ENCODE measurements at places on chromosomes 6 and 20. TPM values are rescaled to one million over a fixed set of nuclear protein-coding genes. Genes with fewer than 3 reads are reported as not detected.

- ATAC-seq, result no peak
Measured at GRCh38 chr6:83354747-83355146, 76.1 kb downstream of the ME1 start.

DNA sequence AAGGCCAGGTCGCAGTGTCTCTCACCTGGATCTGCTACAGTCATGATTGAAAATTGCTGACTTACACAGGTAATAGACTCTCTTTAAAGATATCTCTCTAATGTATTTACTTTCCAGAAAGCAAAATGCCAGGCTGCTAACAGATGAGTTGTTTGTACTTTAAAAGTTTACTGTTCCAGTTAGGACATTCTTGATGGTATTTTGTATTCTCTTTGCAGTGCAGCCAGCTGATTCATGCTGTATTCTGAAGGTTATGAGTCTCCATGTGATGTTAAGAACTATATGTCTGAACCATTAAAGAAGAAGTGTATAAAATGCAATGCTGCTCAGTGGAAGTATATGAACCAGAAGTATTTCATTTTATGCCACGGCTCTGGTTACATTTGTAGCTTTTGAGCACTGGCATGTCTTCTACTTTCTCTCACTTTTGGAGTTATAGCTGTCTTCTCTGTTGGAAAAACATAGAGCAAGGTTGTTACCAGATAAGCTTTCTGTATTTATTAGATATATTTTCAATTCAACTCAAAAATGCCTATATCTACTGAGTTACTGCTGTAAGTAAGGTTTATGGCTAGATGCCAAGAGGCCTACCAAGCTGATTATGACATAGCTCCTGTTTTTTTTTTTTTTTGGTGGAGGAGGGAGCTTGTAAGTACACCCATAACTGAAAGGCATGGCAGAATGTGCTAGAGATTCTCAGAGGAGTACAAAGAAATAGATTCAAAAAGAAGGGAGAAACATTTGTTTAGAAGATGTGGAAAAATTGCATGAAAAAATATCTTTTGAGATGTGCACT lies 130.5 kb upstream of the MAN1A1 start:
- ATAC-seq, result no peak

DNA sequence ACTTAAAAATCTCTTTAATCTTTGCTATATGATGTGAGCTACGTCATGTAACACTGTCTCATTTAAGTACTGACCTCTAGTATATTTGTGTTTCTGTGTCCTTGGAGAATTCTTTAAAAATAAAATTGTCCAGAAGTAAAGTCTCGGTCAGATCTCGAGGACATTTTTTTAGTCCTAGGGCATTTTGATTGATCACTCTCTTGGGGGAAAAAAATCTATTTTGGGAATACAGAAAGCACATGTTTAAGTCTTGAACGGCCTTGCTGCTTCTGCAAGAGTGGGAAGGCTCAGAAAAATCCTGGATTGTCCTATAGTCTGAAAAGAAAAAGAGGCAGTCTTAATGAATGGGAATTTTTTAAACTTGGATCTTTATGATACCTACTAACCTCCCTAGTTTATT lies 234.3 kb downstream of the UTRN start:
- ATAC-seq, result no peak

DNA sequence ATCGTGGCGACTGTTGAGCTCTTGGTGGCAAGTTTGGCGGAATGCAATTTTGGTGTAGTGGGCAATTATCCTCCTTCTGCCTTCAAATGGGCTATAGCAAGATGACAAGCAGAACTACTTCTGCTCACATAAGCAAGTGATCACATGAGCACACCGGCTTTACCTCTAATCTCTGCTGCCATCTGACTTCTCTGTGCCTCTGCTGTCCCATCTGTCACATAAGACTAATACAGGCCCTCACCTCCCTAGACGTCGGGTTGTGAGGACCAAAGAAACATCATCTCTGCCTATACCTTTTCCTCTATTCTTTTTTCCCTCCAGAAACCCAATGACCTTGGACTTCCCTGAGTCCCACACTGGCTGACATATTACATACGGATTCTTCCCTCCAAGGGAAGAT lies 13.3 kb upstream of the WTAP start:
- ATAC-seq, result no peak

DNA sequence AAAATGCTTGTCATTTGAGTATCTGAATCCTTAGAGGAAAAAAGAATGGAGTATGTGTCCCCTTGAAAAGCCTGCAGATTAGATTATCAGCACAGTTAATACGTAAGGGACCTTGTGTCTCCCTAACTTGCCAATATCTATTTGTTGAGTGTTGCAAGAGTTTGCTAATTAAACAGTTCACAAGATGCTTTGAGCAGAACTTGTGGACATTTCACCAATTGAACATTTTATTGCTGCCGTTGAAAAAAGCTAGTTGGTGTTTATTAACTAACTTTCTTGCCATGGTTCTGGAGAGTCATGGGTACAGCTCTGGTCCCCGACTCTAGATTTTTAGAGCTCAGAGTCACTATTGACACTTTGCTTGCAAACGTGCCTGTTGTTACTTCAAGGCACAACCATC lies 30.6 kb upstream of the PRDM1 start:
- ATAC-seq, result no peak

DNA sequence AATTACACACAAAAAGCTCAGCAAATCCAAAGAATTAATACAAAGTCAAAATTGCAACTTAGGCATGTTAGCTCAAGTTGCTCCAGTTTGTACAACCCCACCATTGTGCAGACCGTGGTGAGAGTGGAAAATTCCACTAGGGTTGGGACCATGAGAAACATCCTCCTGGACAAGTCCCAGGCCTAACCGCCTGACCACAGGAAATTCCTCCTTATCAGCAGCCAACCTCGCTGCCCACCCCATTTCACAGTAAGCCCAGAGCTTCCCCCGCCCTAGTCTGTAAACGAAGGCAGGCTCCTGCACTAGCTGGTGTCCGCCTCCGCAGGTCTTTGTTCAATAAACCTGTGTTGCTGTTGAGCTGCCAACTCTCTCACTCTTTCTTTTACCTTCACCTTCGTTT lies 1023.3 kb downstream of the EYS start:
- no peak for ATAC-seq

DNA sequence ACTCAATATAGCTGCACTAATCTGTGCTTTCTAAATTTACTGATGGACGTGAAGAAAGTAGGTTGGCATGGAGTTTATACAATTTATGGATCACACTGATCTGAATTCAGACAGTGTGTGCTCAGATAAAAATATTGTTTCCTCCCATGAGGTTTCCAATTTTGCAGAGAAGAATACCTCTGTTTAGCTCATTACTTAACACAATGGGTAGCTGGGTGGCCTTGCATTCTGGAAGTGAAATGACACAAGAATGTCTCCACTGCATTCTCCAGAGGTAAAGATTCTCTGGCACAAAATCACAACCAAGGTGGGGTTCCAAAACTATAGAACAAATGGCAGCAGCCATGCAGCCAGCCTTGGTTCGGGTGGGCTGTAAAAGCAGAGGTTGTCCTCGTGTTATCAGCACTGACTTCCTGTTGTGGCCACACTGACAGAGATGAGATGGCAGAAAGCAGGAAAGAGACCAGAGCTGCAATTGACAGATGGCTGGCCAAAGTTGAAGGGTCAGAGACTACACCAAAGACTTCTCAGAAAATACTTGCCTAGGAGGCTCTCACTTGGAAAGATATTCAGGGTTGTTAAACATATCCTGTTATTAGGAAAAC lies 50.2 kb downstream of the HDAC2 start:
- no peak for ATAC-seq

The RNF217 gene
- total RNA-seq, result 26.8 TPM

The JPH2 gene
- 442 TPM for total RNA-seq

The HM13 gene
- total RNA-seq, result 39.1 TPM

The PNLDC1 gene
- not detected for total RNA-seq
